ENCODE measurements at places on chromosomes 13 and 19.

GRCh38 chr19:45768655-45768983, 433 bp downstream of the SIX5 start:
- DNase-seq, result no peak

GRCh38 chr13:89828506-89828905, 1519.0 kb upstream of the MIR17HG start:
- DNase-seq, result no peak

DNA sequence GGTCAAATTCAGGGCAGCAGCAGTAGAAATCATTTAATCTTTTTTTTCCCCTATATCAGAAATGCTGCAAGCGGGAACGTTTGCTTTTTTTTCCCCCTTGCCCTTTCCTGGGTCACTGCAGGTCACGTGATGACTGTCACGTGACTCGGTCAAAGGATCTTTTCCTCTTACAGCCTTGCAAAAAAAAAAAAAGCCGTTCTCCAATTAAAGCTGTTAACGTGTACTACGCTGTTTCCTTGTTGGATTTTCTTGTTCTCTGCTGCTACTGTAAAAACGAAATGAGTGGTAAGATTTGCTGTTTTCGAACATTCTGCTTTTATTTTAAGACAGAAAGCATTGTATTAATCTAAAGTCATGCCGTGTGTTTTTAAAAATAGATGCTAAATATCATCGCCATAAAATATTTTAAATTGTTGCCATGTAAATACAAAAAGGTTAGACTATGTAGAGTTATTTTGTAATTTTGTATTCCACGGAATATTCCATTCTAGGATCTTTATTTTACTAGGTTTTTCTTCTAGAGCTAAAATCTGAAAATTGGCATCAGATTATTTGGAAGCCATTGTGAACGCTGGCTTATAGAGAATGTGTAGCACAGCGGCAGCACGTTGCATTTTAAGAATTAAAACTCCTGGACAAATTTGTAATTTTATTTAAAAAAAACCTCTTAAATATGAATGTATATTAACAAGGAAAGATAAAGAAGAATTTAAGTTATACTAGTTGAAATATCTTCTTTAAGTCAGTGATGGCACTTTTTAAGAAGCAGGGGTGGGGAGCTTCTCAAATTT, 109.8 kb upstream of the MLNR start:
- peak; percentile 70 for DNase-seq

DNA sequence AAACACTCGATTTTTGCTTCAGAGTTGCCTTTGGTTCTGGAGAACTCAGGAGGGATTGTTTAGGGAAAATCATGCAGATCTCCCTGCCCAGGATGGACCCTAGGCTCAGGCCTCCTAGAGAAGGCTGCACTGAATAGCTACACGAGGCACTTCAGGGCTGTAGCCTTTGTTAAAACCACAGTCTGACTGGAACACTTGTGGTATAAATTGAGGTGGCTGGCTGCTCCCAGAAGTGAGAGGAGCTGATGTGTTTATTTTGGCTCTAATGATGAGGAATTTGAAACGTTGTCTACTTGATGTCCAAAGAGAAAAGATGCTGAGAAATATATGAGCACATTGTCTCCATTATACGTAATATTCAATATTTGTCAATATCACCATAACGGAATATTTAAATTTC, 762.1 kb upstream of the ARGLU1 start:
- DNase-seq, result no peak

GRCh38 chr19:39825531-39826076, 8.4 kb downstream of the DYRK1B start:
- no peak for DNase-seq

DNA sequence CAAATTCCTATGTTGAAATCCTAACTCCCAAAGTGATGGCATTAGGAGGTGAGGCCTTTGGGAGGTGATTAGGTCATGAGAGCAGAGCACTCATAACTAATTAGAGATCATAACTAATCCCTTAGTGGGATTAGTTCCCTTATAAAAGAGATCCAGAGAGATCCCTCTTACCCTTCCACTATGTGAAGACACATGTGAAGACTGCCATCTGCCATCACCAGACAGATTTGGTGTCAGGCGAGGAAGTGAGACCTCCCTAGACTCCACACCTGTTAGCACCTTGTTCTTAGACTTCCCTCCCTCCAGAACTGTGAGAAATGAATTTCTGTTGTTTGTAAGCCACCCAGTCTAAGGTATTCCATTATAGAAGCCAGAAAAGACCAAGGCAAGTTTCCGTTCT, 112.2 kb downstream of the NDFIP2 start:
- no peak for DNase-seq

DNA sequence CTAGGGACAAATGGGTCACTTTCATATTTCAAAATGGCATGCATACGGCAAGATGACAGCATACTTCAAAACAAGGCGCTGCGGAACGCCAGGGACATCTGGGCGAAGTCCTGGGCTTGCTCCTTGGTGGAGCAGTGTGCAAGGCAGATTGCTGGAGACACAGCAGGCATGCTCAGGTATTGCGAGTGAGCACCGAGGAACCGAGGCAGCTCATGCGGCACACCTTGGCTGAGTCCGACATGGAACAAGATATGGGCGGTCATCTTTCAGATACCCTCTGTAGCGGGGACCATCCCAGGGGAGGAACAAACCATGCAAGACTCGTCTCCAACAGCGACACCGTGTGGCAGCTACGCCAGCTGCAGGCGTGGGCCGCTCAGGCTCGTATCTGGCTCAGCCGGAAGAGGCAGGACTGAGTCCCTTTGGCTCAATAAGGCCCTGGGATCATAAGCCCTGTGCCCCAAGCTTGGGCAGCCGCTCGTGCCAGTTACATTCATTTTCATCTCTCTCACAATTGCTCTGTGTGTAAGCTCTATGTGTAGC, 112.4 kb downstream of the NUFIP1 start:
- DNase-seq, result no peak

DNA sequence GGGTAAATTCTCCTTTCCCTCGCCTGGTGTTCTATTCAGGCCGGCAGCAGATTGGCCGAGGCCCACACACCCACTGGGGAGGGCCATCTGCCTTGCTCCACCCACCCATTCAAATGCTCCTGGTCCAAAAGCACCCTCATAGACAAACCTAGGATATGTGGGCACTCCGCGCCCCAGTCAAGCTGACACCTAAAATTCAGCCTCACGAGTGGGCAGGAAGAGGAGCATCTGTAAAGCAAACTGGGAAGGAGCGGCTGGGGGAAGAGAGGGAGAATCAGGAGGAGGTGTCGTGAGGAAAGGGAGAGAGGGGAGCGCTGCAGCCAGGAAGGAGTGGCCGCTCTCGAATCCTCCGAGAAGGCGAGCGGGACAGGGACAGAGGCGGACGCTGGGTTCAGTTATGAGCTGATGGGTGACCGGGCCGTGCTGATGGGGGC, 136.9 kb downstream of the USP12 start:
- no peak for DNase-seq

- DNase-seq, result no peak
Measured at GRCh38 chr19:16234552-16235445, 37.1 kb downstream of the AP1M1 start.

- DNase-seq, result no peak
Measured at GRCh38 chr19:35251456-35251855, 2.7 kb downstream of the LSR start.

DNA sequence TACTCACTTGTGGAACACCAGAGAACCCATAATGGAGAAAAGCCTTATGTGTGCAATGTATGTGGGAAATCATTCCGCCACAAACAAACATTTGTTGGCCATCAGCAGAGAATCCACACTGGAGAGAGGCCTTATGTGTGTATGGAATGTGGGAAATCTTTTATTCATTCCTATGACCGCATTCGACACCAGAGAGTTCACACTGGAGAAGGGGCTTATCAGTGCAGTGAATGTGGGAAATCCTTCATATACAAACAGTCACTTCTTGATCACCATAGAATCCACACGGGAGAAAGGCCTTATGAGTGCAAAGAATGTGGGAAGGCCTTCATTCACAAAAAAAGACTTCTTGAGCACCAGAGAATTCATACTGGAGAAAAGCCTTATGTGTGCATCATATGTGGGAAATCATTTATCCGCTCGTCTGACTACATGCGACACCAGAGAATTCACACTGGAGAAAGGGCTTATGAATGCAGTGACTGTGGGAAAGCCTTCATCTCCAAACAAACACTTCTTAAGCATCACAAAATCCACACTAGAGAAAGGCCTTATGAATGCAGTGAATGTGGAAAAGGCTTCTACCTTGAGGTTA, 10.9 kb downstream of the ZNF549 start:
- no peak for DNase-seq

GRCh38 chr19:33497131-33497777, 24.3 kb downstream of the PEPD start:
- no peak for DNase-seq

GRCh38 chr13:99418843-99419140, 82.5 kb upstream of the TM9SF2 start:
- no peak for DNase-seq

DNA sequence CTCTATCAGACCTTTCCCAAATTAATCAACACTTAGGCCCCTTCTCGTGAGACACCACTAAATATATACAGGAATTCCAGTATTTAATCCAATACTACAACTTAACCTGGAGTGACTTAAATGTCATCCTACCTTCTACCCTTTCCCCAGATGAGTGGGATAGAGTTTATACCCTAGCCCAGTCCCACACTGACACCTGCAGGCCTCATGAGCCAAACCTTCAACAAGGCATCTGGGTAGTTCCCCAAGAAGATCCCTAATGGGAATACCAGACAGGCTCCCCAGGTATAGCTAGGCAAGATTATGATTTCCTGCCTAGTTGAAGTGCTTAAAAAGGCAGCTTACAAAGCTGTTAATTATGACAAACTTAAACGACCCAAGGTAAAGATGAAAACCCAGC, 15.9 kb downstream of the ZNF83 start:
- DNase-seq, result no peak

DNA sequence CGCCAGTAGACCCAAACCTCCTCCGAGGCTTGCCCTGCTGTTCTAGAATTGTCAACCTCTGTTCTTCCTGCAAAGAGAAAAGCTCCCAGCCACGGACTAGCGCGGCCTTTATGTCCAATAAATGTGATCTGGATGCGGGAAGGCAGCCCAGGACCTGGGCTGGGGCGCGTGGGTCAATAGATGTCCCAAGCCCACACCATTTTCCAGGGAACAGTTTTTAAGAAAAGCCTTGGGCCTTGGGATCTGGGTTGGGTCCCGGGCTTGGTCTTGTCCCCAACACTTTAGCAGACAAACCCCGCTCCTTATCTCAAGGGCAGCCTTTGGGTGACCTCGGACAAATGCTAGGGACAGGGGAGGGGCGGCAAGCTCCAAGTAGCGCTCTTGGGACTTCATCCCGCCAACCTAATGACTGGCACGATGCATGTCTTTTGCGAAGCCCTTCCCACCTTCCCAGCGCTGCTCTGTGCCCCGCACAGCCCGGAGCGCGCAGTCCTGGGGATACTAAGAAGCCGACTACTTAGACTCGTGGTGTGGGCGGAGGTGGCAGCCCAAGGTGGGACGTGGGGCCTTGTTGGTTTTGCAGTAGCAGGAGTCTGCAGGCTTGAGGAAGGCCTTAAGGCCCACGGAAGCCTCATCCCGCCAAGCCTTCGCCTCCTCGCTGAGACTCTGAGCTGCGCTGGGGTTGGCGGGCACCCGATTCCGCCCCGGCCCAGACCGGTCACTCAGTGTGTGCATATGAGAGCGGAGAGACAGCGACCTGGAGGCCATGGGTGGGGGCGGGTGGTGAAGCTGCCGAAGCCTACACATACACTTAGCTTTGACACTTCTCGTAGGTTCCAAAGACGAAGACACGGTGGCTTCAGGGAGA, 10.8 kb downstream of the SOX21 start:
- DNase-seq, result no peak
